ENCODE measurements at places on chromosomes 1 and 21. TPM values are rescaled to one million over a fixed set of nuclear protein-coding genes. Genes with fewer than 3 reads are reported as not detected.

LRRIQ3 gene
- total RNA-seq, result 1.8 TPM

BRINP3 gene
- total RNA-seq, result under 0.01 TPM

DENND2C gene
- total RNA-seq, result 3.1 TPM

GPR25 gene
- not detected for total RNA-seq

NEGR1 gene
- 13.1 TPM for total RNA-seq

F13B gene
- not detected for total RNA-seq

NPR1 gene
- not detected for total RNA-seq

RAB7B gene
- total RNA-seq, result 9.1 TPM

IVL gene
- not detected for total RNA-seq

KCNA2 gene
- under 0.01 TPM for total RNA-seq

CYP4A22 gene
- not detected for total RNA-seq

CAMK2N1 gene
- total RNA-seq, result 10.2 TPM

LMX1A gene
- total RNA-seq, result not detected

MNDA gene
- total RNA-seq, result not detected

CD53 gene
- not detected for total RNA-seq

ALPL gene
- 0.56 TPM for total RNA-seq

SH3BGR gene
- total RNA-seq, result 1.6 TPM

VSIG8 gene
- not detected for total RNA-seq

- DNase-seq, result no peak
These were observed 151.7 kb upstream of the ZNF648 start for GRCh38 chr1:182213163-182213562.

GRCh38 chr1:185645162-185645640, 89.0 kb upstream of the HMCN1 start:
- no peak for DNase-seq

- no peak for DNase-seq
These were observed 13.9 kb upstream of the RERE start for GRCh38 chr1:8831340-8831739.

DNA sequence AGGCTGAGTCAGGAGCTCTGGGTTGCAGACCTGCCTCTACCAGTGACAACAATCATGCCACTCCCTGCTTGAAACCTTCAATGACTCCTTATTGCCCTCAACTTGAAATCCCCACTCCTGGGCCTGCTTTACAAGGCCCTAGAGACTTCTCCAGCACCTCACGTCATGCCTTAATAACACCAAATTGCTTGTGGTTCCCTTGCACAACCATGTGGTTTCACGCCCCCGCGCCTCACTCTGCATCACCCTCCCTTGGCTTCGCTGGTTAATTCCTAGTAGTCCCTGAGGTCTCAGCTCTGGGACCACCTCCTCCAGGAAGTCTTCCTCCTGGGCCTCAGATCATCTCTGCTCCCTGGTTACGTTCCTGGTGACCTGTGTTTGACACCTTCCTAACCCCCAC, 33.0 kb downstream of the EPHA2 start:
- DNase-seq, result peak; percentile 86

- no peak for DNase-seq
These were observed 22.9 kb upstream of the GFI1 start for GRCh38 chr1:92509619-92510018.

DNA sequence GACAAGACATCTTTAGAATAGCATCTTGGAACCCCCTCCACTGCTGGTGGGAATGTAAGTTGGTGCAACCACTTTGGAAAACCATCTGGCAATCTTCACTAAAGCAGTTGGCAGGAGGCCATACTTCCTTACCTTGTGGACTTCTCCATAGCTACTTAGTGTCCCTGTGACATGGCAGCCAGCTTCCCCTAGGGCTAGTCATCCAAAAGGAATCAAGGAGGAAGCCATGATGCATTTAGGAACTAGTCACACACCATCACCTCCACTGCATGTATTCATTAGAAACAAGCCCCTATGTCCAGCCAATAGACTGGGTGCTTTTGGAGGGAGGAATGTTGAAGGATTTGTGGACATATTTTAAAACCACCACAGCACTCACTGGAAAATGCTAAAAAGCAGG, 19.9 kb downstream of the MX2 start:
- no peak for DNase-seq

GRCh38 chr1:153262070-153262366, 2.5 kb downstream of the LORICRIN start:
- no peak for DNase-seq

- peak; percentile 32 for DNase-seq
These were observed 371.0 kb downstream of the TGFB2 start for GRCh38 chr1:218715961-218716669.

GRCh38 chr1:22133247-22133930, 9.5 kb downstream of the WNT4 start:
- DNase-seq, result no peak

- DNase-seq, result no peak
These were observed 269.0 kb upstream of the PRMT6 start for GRCh38 chr1:106787520-106787919.

DNA sequence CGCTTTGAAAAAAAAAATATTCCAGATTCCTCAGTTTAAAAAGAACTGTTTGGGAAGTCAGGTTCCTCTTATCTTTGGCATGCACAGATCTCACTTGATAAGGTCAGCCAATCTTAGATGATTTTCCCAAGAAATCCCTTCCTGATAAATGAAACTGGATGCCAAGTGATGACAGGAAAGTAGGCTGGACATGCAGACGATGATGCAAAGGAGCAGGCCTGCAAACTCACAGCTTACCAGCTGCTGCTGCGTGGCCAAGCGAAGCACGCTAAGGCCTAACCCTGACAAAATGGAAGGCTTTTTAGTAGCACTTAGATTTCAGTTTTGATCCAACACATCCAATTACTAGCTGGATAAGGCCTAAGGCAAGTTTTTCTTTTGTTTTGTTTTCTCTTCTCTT, 10.1 kb downstream of the TADA1 start:
- peak; percentile 39 for DNase-seq

DNA sequence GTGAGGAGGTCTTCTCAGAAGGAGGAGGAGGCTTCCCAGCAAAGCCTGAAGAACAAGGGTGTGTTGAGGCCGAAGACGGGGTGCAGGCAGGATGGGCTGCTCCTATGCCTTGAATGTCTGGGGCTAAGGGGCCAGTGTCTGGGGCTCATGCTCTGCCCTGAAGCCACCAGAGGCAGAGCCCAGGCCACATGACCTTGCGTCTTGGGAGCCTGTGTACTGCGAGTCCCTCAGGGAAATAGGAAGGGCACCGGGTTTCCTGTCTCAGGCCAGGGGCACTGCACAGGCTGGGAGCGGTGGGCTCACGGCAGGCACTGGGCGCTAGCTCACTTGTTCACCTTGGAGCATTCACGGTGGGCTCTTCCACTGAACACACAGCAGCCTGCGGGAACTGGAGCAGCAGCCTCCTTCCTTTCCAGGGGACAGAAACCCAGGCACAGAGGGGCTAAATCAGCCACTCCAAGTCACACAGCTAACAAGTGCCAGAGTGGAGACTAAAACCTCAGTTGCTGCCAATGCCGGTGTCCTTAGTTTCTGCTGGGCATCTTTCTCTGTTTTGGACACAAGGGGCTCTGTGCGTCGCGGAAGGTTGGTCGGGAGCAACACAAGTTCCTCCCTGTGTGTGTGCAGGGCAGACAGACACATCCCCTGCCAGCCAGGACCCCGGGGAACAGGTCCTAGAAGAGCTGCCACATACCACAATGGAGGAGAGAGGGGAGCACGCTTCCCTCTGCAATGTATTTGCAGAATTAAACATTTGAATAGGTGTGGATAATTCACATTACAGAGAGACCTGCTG, 104.8 kb upstream of the C1orf174 start:
- DNase-seq, result no peak

DNA sequence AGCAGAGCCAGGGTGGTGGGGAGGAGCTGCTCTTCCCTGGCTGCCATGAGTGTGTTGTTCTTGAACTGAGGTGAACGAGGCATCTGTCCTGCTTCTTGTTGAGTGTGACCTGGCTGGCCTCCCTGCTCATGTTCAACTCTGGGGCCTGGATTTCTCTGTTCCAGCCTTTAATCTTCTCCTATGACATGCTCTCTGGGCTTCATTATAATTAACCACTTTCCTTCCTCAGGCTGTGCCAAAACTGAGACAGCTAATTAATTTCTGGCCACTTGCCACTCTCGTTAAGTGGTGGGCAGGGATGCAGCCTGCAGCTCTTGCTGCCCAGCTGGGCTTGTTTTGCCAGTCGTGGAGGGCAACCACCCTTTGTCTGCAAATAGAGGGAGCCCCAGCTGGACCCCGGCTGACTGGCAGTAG, 23.3 kb downstream of the OPRD1 start:
- DNase-seq, result no peak

DNA sequence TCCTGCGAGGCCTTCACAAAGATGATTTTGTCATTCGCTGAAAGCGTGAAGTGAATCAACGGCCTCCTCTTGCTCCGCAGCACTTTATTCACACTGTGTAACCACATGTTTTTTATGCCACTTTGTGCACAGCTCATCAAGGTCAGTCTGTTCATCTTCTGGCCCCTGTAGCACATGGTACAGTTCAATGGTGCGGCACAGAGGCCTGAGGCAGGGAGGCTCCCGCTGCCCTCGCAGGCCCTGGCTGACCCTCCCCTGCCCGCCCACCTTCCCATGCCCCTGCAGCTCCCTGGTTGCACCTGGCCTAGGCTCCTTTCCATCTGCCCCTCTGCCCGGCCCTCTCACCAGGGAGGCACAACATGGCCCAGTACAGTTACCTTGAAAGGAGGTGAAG, 87.5 kb downstream of the CD247 start:
- no peak for DNase-seq

DNA sequence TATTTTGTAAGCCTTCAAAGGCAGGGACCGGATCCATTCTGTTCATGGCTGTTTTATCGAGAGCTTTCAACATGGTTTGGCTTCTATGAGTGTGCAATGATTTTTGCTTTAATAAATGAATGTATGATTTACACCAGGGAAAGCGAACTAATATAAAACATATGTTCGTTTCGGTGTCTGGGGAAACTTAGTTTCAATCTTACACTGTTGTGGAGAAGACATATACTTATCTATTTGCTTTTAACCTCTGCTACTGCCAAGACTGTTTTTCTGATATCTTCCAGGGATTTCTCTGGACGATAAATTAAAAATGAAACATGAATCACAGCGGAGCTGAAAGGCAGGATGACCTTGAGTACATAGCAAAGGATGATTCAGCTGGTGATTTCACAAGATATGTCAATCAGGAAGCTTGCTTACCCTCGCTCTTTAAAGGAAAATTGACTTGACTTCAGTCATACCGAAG, 14.7 kb upstream of the CYYR1 start:
- DNase-seq, result peak; percentile 44

GRCh38 chr1:58570817-58571216, 6.2 kb downstream of the TACSTD2 start:
- DNase-seq, result no peak

GRCh38 chr1:156510709-156511108, 10.1 kb upstream of the MEF2D start:
- peak; percentile 85 for DNase-seq

- peak; percentile 88 for DNase-seq
These were observed 49.6 kb downstream of the HSF2BP start for GRCh38 chr21:43609501-43610340.

DNA sequence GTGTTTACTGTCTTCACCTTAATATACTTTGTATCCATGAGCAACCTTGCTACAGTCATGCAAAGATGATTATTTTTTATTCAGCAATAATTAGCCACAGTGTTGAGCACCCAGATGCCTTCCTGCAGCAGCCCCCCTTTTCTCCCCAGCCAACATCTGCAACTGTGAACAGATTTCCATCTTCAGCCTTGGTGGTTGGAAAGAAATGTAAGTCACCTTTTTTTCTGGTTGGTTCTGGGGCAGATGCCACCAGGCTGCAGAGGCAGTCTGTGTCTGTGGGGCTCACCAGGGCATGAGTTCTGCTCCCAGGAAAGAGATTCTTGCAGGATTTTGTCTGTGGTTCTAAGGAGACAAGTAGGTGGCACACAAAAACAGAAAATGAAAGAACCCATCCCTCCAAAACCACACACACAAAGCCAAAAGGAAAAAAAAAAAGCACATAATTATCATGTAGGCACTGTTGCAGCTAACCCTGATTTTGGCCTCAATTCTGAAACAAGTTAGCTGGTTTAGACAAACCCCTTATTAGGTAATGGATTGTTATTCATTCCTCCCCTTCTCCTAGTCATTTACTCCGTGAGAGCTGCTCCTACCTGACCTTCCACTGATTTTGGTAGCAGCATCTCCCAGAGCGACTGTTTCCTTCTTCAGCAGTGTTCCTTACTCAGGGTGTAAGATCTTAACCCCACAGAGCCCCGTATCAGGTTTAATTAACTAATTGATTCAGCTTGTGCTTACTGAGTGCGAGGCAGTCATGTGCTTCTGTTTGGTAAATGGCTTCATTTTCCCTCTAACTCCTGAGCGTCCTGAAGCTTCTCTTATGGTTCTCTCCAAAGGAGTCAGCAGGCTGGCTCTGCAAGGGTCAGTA, 36.5 kb downstream of the GALNT2 start:
- peak; percentile 59 for DNase-seq

GRCh38 chr1:29653886-29654450, 417.6 kb downstream of the PTPRU start:
- no peak for DNase-seq

GRCh38 chr21:27277110-27277509, 310.2 kb upstream of the ADAMTS5 start:
- DNase-seq, result peak; percentile 76

- DNase-seq, result no peak
These were observed 12.5 kb downstream of the S100A10 start for GRCh38 chr1:151981178-151981525.

DNA sequence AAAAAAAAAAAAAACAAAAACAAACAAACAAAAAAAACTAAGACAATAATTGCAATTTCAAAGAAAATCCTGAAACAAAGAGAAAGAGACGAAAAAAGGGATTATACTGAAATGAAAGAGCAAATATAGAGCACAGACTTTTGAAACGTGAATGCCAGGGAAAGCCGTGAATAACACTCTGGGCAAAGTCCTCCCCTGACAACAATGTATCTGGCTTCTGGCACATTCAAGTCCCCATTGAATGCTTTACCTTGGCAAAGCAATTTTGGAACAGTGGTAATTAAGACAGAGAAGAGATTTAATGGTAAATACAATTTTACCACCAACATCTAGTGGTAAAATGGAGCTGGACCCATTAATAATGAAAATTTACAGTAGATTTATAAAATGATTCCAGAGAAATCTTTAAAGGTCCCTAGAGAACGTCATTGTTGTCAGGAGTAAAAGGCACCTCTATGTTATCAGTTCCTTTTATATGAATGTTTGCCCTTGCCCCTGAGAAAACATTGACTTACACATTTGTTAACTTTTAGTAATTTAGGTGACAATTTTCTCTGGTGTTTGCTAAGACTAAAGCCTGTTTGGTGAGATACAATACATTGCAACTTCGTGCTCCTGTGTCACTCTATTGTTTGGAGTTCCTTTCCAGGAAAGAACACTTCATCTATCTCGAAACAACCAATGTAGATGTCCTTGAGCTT, 89.7 kb downstream of the GREM2 start:
- DNase-seq, result no peak

DNA sequence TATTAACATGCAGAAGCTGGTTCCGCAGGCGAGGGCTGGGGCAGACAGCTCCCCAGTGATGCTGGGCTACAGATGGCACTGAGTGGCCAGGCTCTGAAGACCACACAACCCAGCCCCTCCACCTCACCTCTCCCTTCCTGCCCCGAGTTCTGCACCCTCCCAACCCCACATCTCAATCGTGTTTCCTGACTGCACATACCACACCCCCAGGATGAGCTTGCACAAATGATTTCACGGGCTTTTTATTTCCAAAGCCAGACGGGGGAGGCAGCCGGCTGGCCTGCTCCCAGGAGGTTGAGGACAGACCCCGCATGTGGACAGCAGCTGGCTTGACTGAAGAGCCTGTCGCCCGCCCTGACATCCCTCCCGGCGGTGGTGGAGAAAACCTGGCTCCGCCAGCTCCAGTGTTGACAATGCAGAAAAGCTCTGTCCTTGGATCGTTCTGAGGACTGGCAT, 21.4 kb upstream of the ALDH4A1 start:
- DNase-seq, result no peak

- no peak for DNase-seq
These were observed 409.9 kb downstream of the HLX start for GRCh38 chr1:221289103-221289502.
